ENCODE measurements at places on chromosomes 6 and 20.

GRCh38 chr6:67679566-67680296, 955.4 kb upstream of the ADGRB3 start:
- no peak for DNase-seq

- DNase-seq = no peak
Observed at GRCh38 chr6:15392182-15392581, 146.3 kb downstream of the JARID2 start.

GRCh38 chr6:26367114-26367513, 2.1 kb downstream of the BTN3A2 start:
- peak; percentile 41 for DNase-seq

GRCh38 chr20:39019805-39020325, 57.7 kb downstream of the DHX35 start:
- DNase-seq = no peak

GRCh38 chr6:14231071-14231483, 113.5 kb downstream of the CD83 start:
- DNase-seq = no peak

- DNase-seq = no peak
Observed at GRCh38 chr20:16388731-16389130, 184.5 kb downstream of the KIF16B start.

DNA sequence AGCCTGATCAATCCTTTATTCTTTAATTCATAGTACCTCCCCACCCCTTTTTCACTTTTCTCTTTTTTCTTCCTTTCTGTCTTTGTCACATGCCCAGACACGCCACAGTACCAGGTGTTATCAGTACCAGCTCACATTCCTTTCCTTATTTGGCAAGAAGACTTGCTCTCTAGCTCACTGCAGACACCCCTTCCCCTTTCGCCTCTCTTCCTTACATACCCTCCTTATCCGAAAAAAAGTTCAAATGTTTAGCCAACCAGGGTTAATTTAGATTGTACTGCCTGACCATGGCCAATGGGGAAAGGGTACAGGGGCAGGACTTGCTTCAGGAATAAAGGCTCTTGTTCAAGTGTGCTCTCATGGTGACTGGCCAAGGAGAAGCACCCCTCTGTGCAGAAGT, 9.3 kb upstream of the SIRPB2 start:
- DNase-seq = peak; percentile 55

DNA sequence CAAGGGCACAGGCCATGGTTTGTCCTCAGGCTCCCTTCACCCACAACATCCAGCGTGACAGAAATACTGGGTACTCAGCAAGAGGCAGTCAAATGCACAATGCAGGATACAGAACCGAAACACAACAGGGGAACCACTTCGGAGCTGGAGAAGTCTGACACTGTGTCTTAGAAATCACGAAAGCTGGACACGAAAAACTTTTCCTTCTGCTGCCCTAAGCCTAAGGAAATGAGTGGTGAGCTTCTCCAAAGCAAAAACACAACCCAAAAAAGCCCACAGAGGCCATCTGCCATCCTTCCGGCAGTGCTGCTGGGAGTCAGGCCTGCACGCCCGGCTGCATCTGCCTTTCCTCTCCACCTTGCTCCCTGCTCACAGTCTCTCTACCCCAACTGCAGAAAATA, 106.3 kb downstream of the SLC23A2 start:
- DNase-seq = no peak

GRCh38 chr20:19970256-19970765, 46.9 kb upstream of the NAA20 start:
- DNase-seq = no peak

Measured in hematopoietic multipotent progenitor cell treated with erythropoietin and hydrocortisone succinate and interleukin-3 and kit ligand, for 4 days (in vitro differentiated cells).